ENCODE measurements at places on chromosomes 2 and 18.

GRCh38 chr2:59080451-59081181, 839.5 kb upstream of the FANCL start:
- DNase-seq: no peak

DNA sequence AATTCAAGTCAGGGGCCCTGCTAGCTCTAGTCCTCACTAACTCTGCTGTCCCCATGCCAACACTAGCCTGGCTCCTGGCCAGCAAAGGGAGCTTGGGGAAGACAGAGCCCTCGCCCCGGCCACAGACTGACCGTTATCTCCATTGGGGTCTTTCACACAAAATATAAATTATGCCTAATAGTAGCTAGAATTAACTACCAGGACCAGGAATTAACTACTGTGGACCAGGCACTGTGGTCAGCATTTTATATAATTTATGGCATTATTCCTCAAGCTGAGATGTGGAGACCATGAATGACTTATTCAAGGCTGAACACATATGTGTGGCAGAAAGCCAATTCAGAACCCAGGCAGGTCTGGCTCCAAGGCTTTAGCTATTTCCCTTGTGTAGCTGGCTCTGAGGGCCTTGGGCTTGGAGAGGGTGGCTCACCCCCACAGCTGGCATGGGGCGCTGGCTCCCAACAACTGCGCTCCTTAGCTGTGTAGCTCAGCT, 49.2 kb downstream of the CELF4 start:
- no peak for DNase-seq

GRCh38 chr2:237411092-237411601, 2.8 kb downstream of the COL6A3 start:
- DNase-seq: no peak

- DNase-seq: no peak
Observed at GRCh38 chr2:171824086-171824485, 70.0 kb downstream of the SLC25A12 start.

DNA sequence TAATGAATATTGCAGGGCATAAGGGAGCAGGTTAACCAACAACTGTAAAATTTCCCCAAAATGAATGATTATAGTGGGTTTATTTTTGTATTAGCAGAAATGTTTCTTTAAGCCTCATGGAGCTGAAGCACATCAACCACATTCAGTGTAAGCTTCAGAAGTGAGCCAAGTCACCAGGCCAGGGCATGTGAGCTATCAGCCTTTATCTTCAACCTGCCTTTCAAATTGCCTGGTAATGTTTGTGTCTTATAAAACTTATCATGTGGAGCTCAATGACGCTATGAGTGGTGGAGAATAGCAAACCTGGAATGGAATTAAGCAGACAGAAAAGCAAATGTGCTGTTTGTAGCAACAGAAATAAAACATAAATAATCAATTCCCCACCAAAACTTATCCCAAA, 1068.4 kb downstream of the LRP1B start:
- DNase-seq: no peak

DNA sequence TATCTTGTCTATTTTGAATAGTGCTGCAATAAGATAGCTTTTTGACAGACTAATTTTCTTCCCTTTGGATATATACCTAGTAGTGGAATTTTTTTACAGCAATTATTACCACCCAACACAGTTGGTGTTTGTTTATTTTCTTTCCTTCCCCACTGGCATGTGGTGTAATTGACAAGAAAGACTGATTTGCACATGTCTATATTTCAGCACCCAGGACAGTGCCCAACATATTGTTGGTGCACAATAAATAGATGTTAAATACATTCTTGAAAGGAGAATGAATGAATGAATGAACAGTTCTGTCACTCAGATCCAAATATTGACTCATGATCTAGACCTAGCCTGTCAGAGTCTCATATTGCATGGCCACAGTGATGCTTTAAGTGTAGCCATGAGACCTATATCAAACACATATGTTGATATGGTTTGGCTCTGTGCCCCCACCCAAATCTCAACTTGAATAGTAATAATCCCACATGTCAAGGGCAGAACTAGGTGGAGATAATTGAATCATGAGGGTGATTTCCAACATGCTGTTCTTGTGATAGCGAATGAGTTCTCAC, 538.2 kb downstream of the NYAP2 start:
- no peak for DNase-seq

GRCh38 chr2:193251909-193252308, 1057.2 kb upstream of the TMEFF2 start:
- no peak for DNase-seq

DNA sequence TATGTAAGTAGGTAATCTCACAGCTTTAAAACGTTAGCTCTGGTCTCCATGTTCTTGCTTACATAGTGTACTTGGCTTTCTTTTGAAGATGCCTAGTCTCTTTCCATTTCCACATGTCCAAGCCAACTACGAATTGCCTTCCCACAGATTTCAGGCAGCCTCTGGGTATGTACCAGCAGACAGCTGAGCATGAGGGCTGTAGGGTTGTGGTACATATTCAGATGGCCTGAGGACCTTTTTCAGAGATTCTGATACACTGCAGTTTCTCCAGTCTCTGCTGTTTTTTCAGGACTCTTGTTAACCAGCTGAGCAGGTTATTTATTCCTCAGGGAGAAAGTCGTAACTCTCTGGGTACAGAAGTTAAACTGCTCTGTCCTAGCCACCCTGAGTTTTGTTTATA, 3.1 kb upstream of the KCNJ13 start:
- DNase-seq: no peak

- DNase-seq: no peak
Observed at GRCh38 chr2:157815421-157815820, 60.7 kb downstream of the ACVR1 start.

- DNase-seq: peak; percentile 26
Observed at GRCh38 chr2:98822301-98823164, 91.6 kb upstream of the MGAT4A start.

DNA sequence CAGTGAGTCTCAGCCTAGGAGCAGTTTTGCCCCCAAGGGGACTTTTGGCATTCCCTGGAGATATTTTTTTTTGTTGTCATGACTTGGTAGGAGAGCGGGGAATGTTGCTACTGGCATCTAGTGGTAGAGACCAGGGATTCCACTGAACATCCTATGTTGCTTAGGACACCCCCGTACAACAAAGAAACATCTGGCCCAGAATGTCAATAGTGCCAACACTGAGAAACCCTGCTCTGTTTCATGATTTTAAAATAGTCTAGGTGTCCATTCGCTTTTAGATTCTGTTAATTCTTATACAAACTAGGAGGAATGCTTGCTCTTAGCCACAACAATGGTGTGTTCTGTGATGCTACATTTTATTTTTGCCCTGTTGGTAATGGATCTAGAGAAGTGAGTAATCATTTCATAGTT, 225.8 kb upstream of the SIX3 start:
- DNase-seq: no peak

- no peak for DNase-seq
Observed at GRCh38 chr2:34787341-34787740, 1188.2 kb upstream of the FAM98A start.

DNA sequence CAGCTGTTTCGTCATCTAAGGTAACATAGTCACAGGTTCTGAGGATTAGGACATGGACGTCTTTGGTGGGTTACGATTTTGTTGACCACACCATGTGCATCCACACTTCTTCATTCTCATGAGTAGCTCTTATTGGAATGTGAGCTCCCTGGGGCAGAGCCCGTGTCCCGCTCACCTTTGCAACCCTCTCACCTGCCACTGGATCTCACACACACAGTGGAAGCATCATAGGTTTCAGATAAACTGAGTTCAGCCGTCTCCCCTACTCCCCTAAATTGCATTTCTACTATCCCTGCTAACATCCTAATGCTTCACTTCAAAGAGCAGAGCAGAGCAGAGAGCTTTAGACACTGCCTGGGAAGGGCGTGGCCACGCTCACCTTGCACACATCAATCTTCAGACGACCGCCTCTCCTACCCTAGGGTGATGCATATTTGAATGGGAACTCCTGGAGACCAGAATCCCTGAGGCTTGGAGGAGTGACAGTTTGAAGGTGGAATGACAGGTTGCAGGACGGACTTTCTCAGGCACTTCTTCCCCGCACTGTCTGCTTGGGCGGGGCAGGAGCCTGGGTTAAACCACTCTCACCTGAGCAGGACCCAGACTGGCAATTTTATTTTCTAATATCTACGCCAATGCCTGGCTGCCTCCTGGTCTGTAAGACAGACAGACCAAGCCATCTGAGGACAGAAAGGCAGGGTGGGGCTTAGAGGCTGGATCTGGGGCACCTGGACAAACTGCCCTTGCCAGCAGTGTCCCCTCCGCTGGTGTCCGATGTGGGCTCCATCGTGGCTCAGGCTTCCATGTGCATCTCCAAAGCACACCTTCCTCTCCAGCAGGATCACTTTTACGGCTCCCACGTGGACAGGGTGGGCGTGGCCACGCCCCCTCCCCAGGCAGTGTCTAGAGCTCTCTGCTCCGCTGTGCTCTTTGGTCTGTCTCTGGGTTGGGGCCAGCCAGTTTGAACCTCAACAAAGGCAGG, 229.5 kb upstream of the COPS8 start:
- no peak for DNase-seq

GRCh38 chr2:99559075-99559662, 69.4 kb upstream of the REV1 start:
- peak; percentile 75 for DNase-seq

- DNase-seq: no peak
Observed at GRCh38 chr2:226888971-226889370, 53.1 kb downstream of the RHBDD1 start.

GRCh38 chr2:204187229-204188083, 250.9 kb downstream of the ICOS start:
- DNase-seq: no peak

GRCh38 chr2:164008752-164009151, 272.9 kb upstream of the FIGN start:
- no peak for DNase-seq

GRCh38 chr2:240642061-240642805, 17.0 kb downstream of the GPR35 start:
- DNase-seq: no peak

Measured in stimulated activated CD4-positive, alpha-beta T cell treated with anti-CD3 and anti-CD28 coated beads, Interleukin-12 subunit alpha, Interleukin-12 subunit beta, amount 100 ng/mL, for 24 hours (primary cell).